Gastroesophageal sphincter (tissue), 4 donors: ENCODE measurements at places on chromosomes 7 and 10.

DNA sequence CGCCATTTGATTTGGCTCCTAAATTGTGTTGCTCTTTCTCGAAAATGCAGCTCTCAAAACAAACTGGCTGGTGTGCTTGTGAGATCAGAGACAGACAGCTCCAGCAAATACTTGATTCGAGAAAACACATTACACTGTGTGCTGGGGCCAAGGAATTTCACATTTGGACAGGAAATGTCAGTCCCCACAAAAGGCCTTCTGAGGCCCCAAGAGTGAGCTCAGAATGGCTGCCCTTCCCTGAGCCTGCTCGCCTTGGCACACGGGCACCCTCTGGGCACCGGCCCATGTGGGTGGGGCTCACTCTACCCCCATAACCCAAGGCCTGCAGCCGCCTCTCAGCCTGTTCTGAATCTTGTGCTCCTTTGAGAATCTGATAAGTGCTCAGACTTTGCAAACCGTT, 13.9 kb upstream of the HSPA12A start:
- ATAC-seq, result peak; percentile 75

- ATAC-seq, result peak; percentile 32
These were observed 10.4 kb downstream of the CHST3 start for GRCh38 chr10:71974489-71975021.

GRCh38 chr7:4085937-4086691, 596.0 kb upstream of the FOXK1 start:
- no peak for ATAC-seq

GRCh38 chr10:69364232-69364940, 52.3 kb downstream of the TACR2 start:
- no peak for ATAC-seq

GRCh38 chr10:47372726-47373125, 11.4 kb downstream of the ZNF488 start:
- no peak for ATAC-seq

DNA sequence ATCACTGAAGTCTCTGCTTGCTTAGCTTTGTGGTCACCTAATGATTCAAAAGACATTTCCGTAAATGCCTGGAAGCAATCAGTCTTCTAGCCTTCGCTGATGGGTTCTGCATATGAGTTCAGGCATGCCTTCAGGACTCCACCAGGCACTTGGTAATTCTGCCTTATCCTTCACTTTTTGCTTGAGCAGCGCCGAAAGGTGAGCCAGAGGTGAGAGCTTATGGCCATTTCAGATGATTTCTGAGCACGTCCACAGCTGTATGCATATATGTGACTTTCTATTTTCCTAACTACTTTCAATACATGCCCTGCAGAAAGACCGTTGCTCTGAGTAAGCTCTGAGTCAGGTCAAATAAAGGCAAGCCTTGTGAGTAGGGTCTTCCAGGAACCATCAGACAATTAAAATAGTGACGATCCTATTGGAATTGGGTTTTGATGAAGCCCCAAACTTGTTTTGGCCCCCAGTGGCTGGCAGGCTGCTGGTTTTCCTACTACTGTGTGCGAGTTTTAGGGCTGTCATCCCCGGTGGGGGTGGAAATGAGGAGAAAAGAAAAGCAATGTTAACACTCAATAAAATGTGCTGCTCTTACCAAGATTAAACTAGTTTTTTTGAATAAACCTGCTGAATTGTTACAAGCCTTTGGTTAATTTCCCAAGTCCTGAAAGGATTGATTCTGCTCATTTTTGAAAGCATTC, 154.4 kb upstream of the AKR1E2 start:
- no peak for ATAC-seq
